Stimulated activated CD8-positive, alpha-beta memory T cell treated with anti-CD3 and anti-CD28 coated beads, Interleukin-15, amount 100 ng/mL, for 1 hour (primary cell): ENCODE measurements at places on chromosomes 5 and 9.

DNA sequence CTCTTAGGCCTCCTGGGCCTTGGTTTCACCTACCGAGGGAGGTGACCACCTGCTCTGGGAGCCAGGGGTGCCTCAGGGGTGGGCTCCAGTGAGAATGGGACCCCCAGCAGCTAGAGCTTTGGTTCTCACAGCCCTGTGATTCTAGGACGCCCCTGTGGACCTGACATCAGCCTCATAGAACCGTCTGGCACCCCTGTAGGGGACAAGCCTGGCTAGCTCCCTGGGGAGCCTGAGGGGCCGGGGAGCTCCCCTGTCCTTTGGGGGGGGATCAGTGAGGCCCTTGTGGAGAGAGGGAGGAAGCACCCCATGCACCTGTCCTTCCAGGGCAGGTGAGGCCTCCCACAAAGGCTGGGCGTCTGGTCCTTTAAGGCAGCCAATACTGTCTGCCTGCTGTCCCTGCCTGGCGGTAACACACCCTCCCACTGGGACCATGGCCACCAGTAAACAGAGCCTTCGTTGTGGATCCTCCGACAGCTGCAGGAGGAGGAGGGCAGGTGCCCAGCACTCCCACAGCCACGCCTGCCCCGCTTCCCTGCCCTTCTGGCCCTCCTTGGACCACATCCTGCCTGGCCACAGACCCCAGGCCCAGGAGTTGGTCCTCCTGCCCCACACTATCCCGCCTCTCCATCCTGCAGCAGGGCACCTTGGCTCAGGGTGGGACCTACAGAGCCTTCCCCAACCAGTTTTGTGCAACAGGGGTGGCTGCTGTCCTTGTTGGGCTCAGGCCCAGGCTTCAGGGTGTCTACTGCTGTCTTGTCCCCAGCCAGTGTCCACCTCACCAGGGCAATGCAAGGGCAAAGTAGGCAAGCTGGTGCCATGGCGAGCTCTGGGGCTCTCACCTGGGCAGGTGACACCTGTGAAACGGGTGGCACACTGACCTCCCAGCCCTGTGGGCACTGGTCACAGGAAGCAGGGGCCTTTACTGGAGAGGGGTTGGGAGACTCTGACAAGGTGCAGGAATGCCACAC is 3.0 kb upstream of the TUBB4B start:
- DNase-seq = no peak

- DNase-seq = no peak
Measured at GRCh38 chr5:147906326-147907095, at the start of gene C5orf46. Gene C5orf46, minus strand, starts transcription at chr5:147906538. Its CDS starts 37 bp downstream, at chr5:147906501.

- no peak for DNase-seq
Measured at GRCh38 chr5:37665889-37666288, 174.0 kb downstream of the GDNF start.

DNA sequence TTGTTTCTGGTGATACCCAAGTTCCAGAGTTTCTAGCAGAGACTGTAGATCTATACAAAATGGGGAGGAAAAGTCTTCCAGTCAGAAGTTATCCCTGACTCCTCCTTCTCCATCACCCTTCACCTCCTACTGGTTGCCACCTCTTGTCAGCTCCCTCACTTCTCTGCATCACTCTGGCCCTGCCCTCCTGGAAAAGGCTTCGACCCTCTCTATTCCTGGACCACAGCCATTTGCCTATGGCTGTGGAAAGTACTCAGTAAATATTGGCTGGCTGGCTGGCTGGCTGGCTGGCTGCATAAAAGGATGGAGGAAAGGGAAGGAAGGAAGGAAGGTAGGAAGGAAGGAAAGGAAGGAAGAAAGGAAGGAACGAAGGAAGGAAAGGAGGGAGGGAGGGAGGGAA is 32.7 kb upstream of the ABCA1 start:
- no peak for DNase-seq

DNA sequence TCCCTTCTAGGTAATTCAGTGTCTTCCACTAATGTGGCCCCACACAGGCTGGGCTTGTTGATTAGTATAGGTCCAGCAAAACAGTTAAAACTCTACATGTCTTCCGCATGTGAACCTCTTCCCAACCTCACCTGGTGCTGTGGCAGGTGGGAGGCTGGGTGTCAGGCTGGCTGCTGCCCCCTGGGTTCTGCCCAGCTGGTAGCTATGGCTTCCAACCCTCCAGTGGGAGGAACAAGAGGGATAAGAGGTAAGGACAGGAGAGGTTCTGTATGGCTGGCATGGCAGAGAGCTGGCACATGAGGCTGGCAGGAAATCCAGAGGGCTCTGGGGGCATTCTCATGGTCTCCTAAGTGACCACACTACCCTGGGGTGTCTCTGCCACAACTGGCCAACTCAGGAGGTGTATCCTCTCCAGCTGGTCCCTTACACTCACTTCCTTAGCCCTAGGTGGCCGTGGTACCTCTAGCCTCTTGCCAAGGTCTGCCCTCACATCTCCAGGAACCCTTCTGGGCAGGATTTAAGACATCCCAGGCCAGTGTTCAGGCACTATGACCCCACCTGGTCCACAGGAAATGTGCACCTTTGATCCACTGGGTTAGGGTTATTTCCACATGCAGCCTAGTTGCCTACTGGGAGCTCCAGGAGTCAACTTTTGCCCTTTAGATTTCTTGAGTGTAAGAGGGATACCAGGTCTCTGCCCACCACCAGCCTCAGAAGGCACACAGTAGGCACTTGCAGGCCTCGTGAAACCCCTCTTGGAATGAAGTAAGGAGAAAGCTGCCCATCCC is 41.7 kb downstream of the AHRR start:
- DNase-seq = no peak

- DNase-seq = no peak
Measured at GRCh38 chr9:130382636-130383349, 62.0 kb upstream of the ASS1 start.

DNA sequence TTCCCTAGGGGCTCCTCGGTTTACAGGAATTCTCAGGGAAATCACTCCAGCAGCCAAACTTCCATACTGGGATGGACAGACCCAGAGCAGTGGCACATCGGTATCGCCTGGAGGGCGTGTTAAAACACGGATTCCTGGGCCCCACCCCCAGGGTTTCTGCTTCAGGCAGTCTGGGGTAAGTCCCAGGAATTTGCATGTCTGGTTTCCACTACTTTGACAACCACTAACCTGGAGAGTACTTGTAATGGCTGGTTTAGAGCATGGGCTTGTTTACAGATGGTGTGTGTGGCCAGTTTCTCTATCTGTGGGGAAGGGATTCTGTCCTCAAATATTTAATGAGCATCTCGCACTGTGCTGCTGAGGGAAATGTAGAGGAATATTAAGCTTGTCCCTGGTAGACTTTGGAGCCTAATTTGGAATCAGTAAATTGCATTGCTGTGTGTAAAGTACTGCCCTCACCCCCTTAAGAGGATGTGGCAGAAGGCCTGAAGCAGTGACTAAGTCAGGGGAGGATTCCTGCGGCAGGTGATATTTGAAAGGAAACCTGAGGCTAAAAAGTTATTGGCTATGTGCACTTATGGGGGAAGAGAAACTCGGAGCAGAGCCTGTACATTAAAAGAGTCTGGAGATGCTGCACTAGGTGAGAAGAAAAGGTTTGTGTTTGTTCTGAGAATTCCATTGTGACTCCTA is 18.6 kb upstream of the TJP2 start:
- DNase-seq = no peak

DNA sequence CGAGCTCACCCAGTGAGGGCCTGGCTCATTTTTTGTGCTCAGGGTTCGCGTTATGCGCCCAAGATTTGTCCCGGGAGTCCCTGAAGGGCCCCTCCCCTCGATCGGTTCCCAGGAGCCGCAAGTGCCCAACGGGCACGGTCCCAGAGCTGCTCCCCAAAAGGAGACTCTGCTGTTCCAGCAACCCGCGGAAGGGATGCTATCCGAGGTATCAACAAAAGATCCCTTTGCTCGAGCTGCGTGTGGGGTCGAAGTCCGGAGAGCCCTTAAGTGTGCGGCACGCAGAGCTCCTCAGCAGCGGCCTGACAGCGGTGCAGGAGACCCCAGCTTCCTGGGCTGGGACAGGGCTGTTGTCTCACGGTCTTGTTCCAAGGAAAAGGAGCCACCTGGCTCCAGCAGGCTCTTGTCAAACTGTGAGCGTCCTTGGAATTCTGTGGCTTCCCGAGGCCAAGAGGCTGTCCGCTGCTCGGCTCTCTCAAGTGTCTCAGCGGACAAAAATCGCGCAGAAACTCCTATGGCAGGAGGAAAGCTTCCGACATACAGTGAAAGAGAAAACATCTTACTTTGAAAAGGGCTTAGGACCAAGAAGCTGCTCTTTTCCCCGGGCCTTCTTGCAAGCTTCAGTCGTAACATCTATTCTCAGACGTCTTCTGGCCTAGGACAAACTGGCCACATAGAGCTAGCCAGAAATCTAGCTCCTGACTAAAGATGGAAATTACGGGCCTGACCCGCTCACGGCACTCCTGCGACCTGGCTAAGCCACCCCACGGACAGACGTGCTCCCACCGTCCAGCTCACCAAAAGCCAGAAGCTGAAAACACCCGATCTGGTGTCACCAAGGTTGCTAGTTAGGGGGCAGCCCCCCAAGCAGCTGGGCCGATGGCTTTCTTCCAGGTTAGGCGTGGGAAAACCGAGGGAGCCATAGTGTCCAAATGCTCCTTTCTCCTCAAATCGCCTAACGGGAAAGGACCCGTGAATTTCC is 2.6 kb upstream of the FOXB2 start:
- DNase-seq = no peak

DNA sequence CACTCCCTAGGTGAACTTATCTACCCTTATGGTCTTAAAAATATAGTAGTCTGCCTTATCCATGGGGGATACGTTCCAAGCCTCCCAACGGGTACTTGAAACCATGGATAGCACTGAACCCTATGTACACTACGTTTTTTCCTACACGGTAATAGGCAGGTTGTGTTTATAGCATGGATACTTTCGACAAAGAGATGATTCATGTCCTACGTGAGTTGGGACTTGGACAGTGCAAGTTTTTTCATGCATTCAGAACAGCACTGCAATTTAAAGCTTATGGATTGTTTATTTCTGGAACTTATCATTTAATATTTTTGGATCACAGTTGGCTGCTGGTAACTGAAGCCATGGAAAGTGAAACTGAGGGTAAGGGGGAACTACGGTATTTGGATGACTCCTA is 88.1 kb downstream of the CNTLN start:
- no peak for DNase-seq

DNA sequence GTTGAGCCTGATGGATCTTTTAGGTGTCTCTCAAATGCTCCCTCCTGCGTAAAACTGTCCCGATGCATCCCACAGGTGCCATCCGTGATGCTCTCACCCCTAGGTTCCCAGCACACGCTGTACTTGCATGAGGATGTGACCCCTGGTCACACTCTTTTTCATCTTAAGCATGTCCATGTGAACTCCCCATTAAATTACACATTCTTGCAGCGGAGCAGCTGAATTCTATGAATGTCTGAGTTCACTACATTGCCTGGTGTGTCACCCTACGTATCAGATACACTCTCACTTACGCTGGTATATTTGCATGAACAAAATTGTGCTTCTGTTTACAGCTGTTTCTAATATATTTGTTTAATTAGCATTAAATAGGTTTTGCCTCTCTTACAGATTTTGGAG is 105.3 kb upstream of the RETREG1 start:
- DNase-seq = no peak

DNA sequence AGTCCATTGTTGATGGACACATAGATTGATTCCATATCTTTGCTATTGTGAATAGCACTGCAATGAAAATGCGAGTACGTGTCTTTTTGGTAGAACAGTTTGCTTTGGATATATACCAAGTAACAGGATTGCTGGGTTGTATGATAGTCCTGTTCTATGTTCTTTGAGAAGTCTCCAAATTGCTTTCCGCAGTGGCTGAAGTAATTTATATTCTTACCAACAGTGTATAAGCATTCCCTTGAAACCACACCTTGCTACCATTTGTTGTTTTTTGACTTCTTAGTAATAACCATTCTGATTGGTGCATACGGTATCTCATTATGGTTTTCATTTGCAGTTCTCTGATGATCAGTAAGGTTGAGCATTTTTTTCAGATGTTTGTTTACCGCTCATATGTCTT is 792.9 kb downstream of the PTPRD start:
- DNase-seq = no peak

- DNase-seq = no peak
Measured at GRCh38 chr9:5562806-5563416, 52.6 kb downstream of the PDCD1LG2 start.

GRCh38 chr5:125376059-125376641 is 629.7 kb upstream of the ZNF608 start:
- no peak for DNase-seq

DNA sequence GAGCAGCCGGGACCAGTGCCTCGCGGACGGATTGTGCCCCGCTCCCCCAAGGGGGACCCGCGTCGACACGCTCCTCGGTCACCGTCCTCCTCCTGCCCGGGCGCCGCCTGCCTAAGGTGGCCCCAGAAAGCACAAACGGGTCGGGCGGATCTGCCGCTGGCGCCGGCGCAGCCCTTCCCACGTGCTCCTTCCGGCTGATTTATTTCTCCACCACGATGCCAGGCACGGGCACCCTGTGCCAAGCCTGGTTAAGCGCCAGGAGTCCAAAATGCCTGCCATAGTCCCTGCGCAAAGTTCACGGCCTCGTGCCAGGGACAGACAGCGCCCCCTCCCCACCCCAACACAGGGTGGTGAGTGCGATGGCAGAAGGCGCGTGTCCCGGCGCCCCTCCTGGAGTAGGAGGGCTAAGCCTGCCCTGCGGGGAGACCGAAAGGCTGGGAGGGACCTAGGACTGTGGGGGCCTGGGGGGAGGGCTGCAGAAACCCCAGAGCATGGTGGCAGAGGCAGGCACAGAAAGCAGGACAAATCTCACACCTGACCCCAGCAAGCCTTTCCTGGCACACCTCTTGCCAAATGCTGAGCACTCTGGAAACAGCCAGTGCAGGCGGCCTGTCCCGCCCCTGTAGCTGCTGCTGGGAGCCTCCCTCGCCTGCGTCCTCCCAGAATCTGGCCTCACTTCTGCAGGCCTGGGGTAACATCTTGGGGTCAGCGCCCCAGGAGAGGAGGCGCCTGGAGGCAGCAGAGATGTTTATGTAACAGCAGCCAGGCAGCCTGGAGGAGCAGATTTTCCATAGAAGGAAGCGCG is 1.1 kb upstream of the NOTCH1 start:
- DNase-seq = no peak
